Transverse colon (tissue), 4 donors: ENCODE measurements at places on chromosomes 3 and 15.

GRCh38 chr3:181252631-181253030, 263.1 kb upstream of the DNAJC19 start:
- H3K36me3 ChIP-seq, result no peaks in the 10 kb centered on the region
- H3K27ac ChIP-seq, result no peak overlapping the region
- no peak for DNase-seq
- H3K4me3 ChIP-seq, result no peak overlapping the region

DNA sequence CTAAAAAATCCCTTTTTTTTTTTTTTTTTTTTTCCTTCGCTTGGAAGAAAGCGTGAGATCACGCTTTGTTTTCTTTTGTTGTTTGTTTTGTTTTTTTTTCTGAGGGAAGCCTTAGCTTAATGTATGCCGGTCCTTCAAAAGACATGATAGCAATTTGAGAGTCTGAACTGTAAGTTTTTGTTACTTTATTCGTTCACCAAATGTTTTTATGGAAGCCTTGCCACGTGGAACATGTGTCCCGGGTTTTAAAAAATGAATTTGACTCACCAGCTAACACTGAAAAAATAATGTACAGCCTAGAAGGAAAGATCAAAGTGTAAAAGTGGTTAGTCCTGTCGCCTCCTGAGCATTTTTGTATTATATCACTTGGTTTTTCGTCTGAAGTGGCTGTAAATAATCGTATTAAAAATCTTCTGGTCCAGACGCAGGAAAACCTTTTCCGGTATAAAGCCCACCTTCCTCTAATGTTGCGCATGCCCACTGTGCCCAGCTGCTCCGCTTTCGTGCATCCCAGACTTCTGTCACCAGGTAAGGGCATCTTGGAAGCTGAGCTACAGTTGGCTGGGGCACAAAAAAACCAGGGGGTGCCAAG, 795 bp upstream of the MYNN start:
- peak; percentile 78 for DNase-seq
- no peaks in the 10 kb centered on the region for H3K27me3 ChIP-seq
- no peaks in the 10 kb centered on the region for H3K36me3 ChIP-seq
- H3K4me3 ChIP-seq, result peak overlapping the region; percentile 58
- peak overlapping the region; percentile 99 for H3K27ac ChIP-seq
- H3K4me1 ChIP-seq, result peaks cover 24% of the 10 kb centered on the region

DNA sequence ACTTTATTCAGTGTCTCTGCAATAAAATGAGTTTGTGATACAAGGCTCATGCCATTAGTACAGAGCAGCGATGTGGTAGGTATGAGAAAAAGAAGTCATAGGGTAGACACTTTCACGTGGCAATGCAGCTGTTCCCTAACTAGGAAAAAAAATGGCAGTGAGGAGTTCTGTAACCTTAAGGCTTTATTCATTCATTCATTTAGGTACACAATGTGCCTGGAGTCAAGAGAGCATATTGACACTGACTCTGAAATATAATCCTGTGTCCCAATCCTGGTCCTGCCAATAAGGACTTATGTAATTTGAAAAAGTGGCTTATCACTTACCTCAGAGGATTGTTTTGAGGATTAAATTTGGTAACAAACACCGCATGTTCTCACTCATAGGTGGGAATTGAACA, 173.0 kb upstream of the AZI2 start:
- H3K36me3 ChIP-seq, result no peaks in the 10 kb centered on the region
- H3K4me3 ChIP-seq, result no peak overlapping the region
- DNase-seq, result no peak
- no peaks in the 10 kb centered on the region for H3K27me3 ChIP-seq

- H3K27me3 ChIP-seq, result no peaks in the 10 kb centered on the region
- no peaks in the 10 kb centered on the region for H3K36me3 ChIP-seq
These were observed 226.6 kb upstream of the LRRFIP2 start for GRCh38 chr3:37400945-37401344.

GRCh38 chr15:64503197-64503596, 42.8 kb downstream of the ZNF609 start:
- H3K27ac ChIP-seq, result peak overlapping the region; percentile 77
- no peaks in the 10 kb centered on the region for H3K27me3 ChIP-seq
- H3K36me3 ChIP-seq, result no peaks in the 10 kb centered on the region
- no peak overlapping the region for H3K4me3 ChIP-seq
- no peak for DNase-seq

DNA sequence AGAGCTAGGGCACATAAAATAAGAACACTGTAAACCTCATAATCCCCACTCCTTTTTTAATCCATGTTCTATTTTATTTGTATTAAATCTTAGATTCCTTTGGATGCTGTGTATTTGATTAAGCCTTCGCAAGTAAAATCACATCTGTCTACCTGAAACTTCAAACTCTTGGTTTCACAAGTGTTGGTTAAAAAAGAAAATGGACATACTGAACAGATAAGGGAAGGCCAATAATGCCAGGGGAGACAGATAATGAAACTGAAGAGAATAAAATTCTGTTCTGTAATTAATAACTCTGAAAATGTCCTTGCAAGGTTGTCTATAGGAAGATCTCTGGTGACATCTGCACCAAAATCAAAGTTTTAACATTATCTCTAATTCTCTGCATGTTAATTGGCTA, 114.2 kb downstream of the ULK4 start:
- no peak for DNase-seq
- H3K4me3 ChIP-seq, result no peak overlapping the region
- no peak overlapping the region for H3K27ac ChIP-seq
- no peaks in the 10 kb centered on the region for H3K27me3 ChIP-seq
- peaks cover 3% of the 10 kb centered on the region for H3K4me1 ChIP-seq

GRCh38 chr3:15823092-15823491, 25.3 kb upstream of the ANKRD28 start:
- DNase-seq, result no peak
- H3K27me3 ChIP-seq, result no peaks in the 10 kb centered on the region
- H3K4me1 ChIP-seq, result no peaks in the 10 kb centered on the region
- H3K27ac ChIP-seq, result no peak overlapping the region
- no peak overlapping the region for H3K4me3 ChIP-seq
- no peaks in the 10 kb centered on the region for H3K36me3 ChIP-seq

DNA sequence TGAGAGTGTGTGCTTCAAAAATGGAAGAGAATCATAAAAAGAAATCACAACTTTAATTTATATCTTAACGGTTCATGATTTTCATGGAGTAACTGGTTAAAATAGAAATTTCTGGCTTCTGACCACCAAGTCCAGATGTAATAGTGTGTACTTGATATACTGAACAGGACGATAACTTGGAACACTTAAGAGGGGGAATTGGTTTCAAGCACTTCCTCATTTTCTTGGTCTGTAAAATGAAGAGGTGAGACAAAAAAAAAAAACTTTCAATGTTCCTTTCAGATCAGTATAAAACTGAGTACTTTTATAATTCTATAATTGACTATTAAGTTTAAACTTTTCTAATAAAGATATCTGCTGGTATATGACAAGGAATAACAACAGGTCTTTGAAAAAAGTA, 64.0 kb upstream of the TRA2B start:
- H3K4me1 ChIP-seq, result no peaks in the 10 kb centered on the region
- H3K27me3 ChIP-seq, result peaks cover 6% of the 10 kb centered on the region
- no peaks in the 10 kb centered on the region for H3K36me3 ChIP-seq
- no peak overlapping the region for H3K27ac ChIP-seq

DNA sequence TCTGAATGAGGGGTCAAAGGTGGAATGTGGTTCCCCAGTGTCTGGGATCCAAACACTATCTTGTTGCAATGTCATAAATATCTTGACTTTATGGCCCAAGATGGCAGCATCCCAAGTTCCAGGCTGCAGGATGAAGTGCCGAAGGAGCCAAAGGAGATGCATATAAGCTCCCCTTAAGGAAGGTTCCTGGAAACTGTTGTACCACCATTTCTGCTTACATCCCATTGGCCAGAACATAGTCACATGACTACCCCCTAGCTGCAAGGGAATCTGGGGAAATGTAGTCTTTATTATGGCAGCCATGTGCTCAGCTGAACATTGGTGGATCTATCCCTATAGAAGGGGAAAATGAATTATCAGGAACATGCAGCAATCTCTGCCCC, 54.3 kb downstream of the BDH1 start:
- DNase-seq, result peak; percentile 78
- peaks cover 57% of the 10 kb centered on the region for H3K4me1 ChIP-seq
- no peaks in the 10 kb centered on the region for H3K27me3 ChIP-seq
- H3K36me3 ChIP-seq, result no peaks in the 10 kb centered on the region
- H3K27ac ChIP-seq, result peak overlapping the region; percentile 80
- H3K4me3 ChIP-seq, result no peak overlapping the region

DNA sequence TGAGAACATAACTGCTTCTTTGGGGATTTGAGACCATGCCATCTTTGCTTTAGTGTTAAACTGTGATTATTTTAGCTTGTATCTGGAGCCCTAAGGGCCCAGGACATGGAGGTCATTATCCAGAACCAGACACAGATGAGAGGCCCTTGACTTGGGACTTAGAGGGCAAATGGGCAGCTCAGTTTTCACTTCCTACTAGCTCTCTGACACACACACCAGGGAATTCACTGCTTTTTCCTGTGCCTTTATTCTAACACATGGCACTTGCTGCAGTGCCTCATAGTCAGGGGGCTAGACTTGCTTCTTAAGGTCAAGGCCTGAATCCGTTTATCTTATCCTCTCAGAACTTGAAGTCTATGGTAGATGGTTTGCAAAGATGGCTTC, 33.3 kb downstream of the AMOTL2 start:
- H3K27ac ChIP-seq, result no peak overlapping the region
- no peak for DNase-seq

DNA sequence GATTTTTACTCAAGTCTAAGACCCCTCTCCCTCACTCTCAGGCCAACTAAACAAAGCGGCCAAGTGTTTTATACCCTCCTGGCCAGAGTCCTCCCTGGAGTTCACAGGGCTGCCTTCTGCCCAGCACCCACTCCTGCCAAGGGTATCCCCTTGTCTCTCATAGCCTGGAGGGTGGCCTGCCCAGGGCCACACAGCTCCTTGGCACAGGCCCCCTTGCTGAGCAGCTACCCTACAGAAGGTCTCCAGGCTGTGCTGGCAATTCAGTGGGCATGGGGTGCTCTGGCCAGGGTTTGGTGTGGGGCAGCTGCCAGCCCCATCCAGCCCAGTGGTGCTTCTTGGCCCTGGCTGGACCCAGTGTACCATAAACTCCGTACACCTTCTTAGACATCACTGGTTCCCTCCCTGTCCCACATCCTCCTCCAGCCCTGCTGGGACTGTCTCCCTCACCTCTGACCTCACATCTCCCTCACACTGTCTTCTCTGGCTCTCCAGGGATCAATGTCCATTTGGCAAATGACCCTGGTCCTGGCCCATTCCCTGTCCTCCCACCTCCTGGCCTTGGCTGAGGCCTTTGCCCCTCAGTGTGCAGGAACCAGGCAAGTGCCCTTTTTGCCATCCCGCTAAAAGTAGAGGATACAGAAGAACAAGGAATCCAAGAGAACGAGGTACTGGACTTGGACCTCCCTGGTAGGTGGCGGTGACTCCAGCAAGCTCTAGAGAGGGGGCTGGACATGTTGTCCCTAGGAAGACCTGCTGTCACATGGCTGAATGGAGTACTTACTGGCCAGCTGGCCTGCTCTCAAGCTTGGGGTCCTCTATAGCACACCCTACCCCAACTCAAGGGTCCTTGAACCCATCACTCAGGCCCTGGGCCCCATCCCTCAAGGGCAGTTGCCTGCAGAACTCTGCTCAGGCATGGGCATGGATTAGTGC, 50.0 kb upstream of the TRPM1 start:
- no peaks in the 10 kb centered on the region for H3K4me1 ChIP-seq
- no peak for DNase-seq

- H3K4me1 ChIP-seq, result peaks cover 19% of the 10 kb centered on the region
- no peak overlapping the region for H3K4me3 ChIP-seq
- H3K27ac ChIP-seq, result no peak overlapping the region
- no peaks in the 10 kb centered on the region for H3K27me3 ChIP-seq
- DNase-seq, result no peak
- H3K36me3 ChIP-seq, result no peaks in the 10 kb centered on the region
These were observed 123.1 kb upstream of the UMPS start for GRCh38 chr3:124607163-124607562.

- no peaks in the 10 kb centered on the region for H3K36me3 ChIP-seq
- H3K27ac ChIP-seq, result peak overlapping the region; percentile 32
- no peak for DNase-seq
- H3K4me1 ChIP-seq, result peaks cover 10% of the 10 kb centered on the region
These were observed 785.3 kb downstream of the MCTP2 start for GRCh38 chr15:95016511-95017229.

- no peaks in the 10 kb centered on the region for H3K36me3 ChIP-seq
- no peak for DNase-seq
- no peak overlapping the region for H3K27ac ChIP-seq
- no peaks in the 10 kb centered on the region for H3K27me3 ChIP-seq
- H3K4me3 ChIP-seq, result no peak overlapping the region
These were observed 10.2 kb upstream of the SLC6A6 start for GRCh38 chr3:14392231-14392630.

DNA sequence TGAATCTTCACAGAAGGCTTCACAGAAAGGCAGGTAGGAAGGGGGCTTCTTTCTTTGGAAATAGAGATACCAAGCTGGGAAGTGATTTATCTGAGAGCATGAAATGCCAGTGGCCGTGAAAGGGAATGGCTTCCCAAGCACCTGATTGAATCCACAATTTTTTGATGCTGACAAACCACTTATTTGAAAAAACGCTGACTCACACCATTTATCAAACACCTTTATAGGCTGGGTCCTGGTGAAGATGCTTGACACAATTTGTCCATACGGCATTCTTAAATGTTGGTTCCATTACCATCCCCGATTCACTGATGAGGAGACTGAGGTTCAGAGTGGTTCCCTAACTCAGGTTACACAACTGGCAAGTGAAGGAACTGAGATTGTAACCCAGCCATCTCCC, 64.1 kb upstream of the POMGNT2 start:
- H3K4me3 ChIP-seq, result no peak overlapping the region
- no peaks in the 10 kb centered on the region for H3K4me1 ChIP-seq
- H3K36me3 ChIP-seq, result no peaks in the 10 kb centered on the region

DNA sequence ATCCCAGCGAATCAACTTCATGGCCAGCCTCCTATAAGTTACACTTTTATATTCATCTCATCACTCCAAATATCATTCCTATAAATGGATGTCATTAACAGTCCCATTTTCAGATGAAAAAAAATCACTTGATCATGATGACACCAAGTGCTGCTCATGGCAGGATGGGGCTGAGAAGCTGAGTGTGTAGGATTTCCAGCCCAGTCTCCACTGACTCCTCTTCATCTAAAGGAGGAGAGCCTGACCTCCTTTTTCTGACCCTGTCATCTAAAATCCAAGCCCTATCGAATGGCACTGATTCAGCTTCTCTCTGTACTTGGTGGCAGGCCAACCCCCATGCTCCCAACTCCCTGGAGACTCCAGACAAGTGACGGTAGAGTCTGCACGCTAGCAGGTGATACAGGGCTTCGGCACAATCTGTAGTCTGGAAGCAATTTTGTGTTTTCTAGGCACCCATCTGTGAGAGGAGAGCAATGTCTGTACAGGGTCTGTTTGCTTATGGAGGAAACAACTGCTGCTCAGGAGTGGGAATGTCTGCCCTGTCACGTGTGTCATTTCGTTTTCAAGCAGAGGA, 103.2 kb downstream of the EPHB1 start:
- H3K4me3 ChIP-seq, result no peak overlapping the region
- no peaks in the 10 kb centered on the region for H3K4me1 ChIP-seq
- no peaks in the 10 kb centered on the region for H3K36me3 ChIP-seq
- no peaks in the 10 kb centered on the region for H3K27me3 ChIP-seq
- no peak for DNase-seq

- H3K4me3 ChIP-seq, result no peak overlapping the region
- H3K27ac ChIP-seq, result peak overlapping the region; percentile 98
- no peaks in the 10 kb centered on the region for H3K27me3 ChIP-seq
- H3K4me1 ChIP-seq, result peaks cover 29% of the 10 kb centered on the region
- H3K36me3 ChIP-seq, result no peaks in the 10 kb centered on the region
These were observed 96.1 kb upstream of the CHD2 start for GRCh38 chr15:92803852-92804609.

GRCh38 chr3:177251755-177252154, 54.5 kb upstream of the TBL1XR1 start:
- no peak for DNase-seq
- H3K27ac ChIP-seq, result no peak overlapping the region
- no peak overlapping the region for H3K4me3 ChIP-seq
- H3K36me3 ChIP-seq, result no peaks in the 10 kb centered on the region
- H3K27me3 ChIP-seq, result no peaks in the 10 kb centered on the region
- peaks cover 15% of the 10 kb centered on the region for H3K4me1 ChIP-seq
